Progenitor cell of endocrine pancreas (in vitro differentiated cells): ENCODE measurements at places on chromosomes 16 and 17.
A peak's percentile ranks its signal among the peaks of the same experiment; 100 is the strongest.

GRCh38 chr17:50364715-50365114 is 8.3 kb downstream of the MRPL27 start:
- DNase-seq, result no peak

GRCh38 chr16:12228602-12229499 is 252.3 kb downstream of the SNX29 start:
- peak; percentile 22 for DNase-seq

DNA sequence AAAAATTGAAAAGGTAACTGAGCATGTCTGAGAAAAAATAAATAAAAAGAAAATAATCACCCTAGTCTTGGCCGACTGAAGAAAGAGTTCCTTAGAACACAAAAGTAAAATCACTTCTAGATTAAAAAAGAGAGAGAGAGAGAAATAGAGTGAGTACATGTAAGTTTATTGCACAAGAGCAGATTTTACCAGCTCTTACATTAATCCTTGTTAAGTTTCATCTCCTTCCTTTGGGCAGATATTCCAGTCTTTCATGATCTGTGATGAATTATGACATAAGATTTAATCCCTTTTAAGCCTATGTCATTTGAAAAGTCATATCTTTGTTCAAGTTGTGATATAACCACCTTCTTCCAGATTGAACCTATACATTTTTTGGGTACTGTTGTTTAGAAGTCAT is 54.8 kb downstream of the NFAT5 start:
- DNase-seq, result no peak

GRCh38 chr16:87561200-87562105 is 40.9 kb upstream of the JPH3 start:
- DNase-seq, result no peak

DNA sequence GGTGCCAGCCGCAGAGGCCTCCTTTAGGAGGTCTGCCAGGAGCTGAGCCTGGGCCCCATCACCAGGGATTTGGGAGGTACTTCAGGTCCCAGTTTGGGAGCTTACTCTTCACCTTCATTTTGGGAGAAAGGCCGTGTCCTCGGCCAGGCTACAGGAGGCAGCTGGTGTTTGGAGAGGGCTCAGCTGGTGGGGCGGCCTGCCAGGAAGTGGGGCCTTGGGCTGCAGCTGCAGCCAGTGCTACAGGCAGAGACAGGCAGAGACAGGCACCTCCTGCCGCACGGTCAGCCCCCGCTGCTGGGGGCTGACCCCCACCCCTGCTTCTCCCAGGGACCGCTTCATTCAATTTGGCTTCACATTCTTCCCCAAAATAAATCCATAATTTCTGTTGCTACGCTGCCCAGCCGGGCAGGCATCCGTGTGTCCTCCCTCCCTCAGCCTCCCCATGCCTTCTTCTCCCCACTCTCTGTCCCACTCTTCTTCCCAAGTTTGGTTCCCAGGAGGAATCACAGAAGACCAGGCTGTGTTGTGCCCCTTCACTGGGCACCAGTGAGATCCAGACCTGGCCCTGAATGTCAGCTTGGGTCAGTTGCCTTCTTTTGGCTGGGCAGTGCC is 6.1 kb downstream of the TMEM235 start:
- DNase-seq, result no peak
